ENCODE measurements at places on chromosomes 1 and 21. TPM values are rescaled to one million over a fixed set of nuclear protein-coding genes. Genes with fewer than 3 reads are reported as not detected.

Gene LRRC71
- 0.33 TPM for polyA plus RNA-seq

DNA sequence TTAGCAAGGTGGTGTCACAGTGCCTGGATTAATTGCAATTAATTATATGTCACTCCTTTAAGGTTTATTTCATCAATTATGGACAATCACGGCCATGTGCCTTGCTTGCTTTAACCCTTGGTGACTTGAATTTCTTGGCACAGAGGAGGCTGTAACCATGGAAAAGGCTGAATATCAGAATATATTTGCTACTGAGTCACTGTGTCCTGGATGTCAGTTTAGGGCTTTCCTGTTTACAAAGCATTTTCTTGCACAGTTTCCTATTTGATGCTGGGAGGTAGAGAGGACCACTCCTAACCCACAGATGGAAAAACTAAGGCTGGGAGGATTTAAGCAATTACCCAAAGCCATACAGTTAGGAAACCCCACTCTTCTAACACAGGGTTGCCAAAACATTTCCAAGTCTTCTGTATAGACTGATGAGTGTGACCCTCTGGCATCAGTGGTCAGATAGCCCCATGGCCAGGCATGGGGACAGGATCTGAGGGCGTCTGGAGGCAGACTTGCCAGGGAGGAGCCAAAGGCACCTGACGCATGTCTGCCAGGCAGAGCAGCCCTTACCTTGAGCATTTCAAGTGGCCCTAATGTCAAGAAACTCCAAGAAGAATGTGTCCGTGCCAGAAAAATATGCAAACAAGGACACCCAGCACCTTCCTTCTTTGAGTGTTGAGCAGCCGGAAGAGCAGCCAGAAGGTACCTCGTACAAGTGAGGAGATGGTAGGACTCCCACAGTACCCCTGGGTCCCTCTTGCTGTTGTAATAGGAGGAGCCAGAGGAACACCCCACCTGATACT lies 34.4 kb downstream of the KCNN3 start:
- DNase-seq: no peak

Gene MLLT11
- 24.9 TPM for polyA plus RNA-seq

- no peak for DNase-seq
These were observed at the start of gene GPR52 for GRCh38 chr1:174447866-174448530. Gene GPR52, plus strand, starts transcription at chr1:174447964. Its CDS starts 148 bp downstream, at chr1:174448112.

GRCh38 chr1:31811605-31812004 lies 4.2 kb downstream of the SPOCD1 start:
- DNase-seq: peak; percentile 46

Gene PCSK9
- 1.2 TPM for polyA plus RNA-seq

Gene PGBD5
- polyA plus RNA-seq: 6.6 TPM

DNA sequence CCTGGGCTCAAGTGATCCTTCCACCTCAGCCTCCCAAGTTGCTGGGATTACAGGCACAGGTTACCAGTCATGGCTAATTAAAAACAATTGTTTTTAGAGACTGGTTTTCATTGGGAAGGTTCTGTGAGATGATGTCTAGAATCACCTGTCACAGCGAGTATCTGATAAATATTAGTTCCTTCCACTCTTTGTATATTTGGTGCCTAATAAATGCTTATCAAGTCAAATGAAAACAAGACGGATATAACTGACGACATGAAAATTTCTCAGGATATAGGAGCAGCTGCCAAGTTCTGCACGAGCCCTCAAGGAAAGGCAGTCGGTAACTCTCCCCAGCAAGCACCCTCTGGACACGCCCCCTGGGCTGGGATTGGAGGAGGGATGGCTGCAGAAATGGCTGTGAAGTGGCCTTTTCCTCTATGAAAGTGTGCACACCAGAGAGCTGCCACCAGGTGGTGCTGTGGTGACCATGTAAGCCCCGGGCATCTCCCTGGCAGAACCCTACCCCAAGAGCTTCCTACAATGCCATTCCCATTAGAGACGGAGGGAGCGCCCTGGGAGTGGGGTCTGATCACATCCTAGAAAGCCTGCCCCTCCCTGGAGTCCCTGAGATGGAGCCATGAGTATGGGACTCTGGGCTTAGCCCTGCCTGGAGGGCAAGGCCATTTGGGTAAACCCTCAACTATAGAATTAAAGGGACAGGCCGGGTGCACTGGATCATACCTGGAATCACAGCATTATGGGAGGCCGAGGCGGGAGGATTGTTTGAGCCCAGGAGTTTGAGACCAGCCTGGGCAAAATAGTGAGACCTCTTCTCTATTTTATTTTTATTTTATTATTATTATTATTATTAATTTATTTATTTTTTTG lies 50.9 kb downstream of the HTR6 start:
- DNase-seq: peak; percentile 76

GRCh38 chr1:26950602-26951001 lies 9.7 kb downstream of the KDF1 start:
- no peak for DNase-seq

DNA sequence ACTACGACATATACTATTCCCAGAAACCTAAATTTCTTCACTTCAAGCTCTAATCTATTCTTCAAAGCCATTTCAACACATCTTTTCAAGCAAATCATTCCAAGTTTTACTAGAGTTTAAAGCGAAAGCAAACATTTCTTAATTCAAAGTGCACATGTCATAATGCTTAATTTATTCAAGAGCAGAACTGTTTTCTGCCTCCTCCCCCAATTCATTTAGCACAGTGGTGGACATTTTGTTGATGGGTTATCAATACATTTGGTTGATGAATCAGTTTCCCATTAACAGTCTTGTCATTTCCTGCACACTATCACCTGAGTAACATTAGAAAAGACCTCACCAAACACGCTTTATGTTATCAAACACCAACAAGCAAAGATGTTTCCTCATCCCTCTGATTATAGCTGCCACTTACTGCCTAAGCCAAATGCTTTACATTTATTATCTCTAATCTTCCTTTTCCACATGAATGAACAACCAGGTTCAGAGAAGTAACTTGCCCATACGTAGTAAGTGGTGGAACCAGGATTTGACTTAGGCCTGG lies 2.0 kb downstream of the SRSF4 start:
- no peak for DNase-seq

GRCh38 chr1:167797015-167797414 lies 75.2 kb downstream of the MPZL1 start:
- no peak for DNase-seq

Gene SERPINC1
- 0.30 TPM for polyA plus RNA-seq

DNA sequence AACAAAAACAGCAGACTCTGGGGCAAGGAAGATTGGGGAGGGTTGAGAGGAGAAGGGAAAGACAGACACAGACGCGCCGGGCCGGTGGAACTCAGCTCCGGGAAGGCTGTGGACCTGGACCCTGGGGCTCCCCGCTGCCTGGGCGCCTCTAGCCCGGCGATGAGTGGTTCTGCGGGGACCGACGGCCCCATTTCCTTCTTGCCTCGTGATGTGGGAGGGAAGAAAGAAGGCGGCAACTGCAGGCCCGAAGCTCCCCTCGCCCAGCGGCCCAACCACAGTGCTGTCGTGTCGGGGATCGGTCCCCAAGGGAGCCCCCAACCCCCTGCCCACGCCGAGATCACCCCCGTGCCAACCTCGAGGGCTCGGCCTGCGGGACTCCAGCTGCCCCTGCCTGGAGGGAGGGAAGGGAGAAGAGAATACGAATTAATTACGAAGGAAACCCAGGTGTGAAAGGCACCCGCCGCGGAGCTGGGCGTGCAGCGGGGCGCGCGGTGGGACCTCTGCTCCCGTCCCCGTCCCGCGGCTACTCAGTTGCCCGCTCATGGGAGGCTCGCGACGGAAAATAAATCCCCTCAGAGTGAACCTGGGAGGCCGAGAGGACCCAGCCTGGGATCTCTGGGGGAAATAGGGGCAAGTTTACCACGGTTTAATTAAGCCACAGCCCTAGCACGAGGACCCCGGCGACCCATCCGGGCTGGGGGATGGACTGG lies 7.4 kb downstream of the FOXD3 start:
- DNase-seq: no peak

DNA sequence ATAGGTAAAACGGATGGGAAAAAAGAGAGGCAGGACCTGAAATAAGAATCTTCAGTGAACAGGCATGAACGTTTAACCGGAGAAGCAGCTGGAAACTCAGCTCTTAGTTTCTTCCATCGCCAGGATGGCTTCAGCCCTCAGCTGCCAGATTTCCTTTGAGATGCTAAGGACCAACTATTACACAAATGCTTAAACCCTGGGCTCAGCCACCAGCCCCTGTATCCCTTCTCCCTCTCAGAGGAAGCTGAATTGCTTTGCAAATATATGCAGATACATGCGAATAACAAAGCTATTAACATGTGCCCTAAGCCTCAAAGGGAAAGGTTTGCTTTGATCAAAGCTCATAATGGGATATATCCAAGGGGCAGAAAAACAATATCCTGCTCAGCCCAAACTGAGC lies 515.1 kb downstream of the OMA1 start:
- DNase-seq: no peak

- no peak for DNase-seq
These were observed 19.7 kb downstream of the PTAFR start for GRCh38 chr1:28156821-28157220.

DNA sequence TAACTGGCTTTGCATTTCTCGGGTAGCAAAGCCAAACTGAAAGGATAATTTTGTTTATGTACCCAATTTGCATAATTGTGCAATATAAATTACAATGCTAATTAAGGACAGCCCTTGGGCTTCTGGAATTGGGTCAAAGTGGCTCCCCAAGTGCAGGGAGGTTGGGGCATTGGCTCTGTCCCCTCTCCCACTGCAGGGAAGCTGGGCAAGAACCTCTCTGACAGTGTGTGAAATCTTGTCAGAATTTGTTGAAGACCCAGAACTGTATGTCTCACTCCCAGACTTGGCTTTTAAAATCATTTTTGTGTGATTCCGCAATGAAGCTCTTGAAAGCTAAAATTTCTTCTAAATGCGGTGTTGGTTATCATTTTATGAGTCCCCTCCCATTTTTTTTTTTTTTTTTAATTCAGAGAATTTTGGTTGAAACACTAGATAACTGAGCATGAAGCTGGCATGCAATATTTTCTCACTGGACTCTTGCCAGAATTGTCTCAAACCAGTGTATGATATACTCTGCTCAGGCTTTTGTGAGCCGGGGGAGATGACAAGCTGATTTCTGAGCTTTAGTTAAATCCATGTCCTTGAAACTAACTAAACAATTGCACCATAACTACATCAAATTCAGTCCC lies 878.9 kb upstream of the CXADR start:
- no peak for DNase-seq

Gene OLFML2B
- 10.2 TPM for polyA plus RNA-seq
